ENCODE measurements at places on chromosomes 12 and 14.
A peak's percentile ranks its signal among the peaks of the same experiment; 100 is the strongest.

DNA sequence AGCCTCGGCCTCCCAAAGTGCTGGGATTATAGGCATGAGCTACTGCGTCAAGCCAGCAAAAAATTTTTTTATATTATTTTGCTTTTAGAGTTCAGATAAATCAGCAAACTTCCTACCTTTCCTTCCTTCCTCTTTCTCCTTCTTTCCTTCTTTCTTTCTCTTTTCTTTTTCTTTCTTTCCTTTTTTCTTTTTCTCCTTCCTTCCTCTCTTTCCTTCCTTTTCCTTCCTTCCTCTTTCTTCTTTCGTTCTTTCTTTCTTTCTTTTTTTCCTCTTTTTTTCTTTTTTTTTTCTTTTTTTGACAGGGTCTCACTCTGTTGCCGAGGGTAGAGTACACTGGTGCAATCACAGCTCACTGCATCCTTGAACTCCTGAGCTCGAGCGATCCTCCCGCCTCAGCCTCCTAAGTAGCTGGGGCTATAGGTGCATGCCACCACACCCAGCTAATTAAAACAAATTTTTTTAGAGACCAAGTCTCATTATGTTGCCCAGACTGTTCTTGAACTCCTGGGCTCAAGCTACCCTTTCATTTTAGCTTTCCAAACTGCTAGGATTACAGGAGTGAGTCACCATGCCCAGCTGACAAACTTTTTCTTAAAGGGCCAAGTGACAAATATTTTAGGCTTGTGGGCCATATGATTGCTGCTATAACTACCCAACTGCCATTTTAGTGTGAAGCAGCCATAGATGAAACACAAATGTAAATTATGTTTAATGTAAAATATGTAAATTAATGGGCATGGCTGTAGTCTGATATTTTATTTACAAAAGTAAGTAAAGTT lies 7.1 kb upstream of the WASHC4 start:
- no peak for DNase-seq

- DNase-seq, result no peak
Observed at GRCh38 chr12:61397668-61398067, 862.5 kb upstream of the USP15 start.

DNA sequence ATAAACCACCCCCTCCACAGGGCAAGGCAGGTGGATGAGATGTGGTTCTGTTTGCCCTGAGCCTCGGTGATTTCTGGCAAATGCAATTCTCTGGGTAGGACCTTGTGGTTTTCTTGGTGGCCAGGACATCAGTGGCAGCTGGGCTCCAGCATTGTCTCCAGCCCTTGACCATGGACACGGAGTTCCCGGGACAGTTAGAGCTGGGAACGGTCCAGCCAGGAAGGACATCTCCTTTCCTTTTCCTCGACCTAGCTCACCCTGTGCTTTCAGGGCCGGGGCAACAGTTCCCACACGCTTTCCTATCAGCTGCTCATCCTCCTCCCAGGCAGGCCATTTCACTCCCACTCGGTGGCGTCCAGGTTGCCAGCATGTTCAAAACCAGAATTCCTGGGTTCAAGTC lies 9.2 kb downstream of the SERPINA4 start:
- no peak for DNase-seq

DNA sequence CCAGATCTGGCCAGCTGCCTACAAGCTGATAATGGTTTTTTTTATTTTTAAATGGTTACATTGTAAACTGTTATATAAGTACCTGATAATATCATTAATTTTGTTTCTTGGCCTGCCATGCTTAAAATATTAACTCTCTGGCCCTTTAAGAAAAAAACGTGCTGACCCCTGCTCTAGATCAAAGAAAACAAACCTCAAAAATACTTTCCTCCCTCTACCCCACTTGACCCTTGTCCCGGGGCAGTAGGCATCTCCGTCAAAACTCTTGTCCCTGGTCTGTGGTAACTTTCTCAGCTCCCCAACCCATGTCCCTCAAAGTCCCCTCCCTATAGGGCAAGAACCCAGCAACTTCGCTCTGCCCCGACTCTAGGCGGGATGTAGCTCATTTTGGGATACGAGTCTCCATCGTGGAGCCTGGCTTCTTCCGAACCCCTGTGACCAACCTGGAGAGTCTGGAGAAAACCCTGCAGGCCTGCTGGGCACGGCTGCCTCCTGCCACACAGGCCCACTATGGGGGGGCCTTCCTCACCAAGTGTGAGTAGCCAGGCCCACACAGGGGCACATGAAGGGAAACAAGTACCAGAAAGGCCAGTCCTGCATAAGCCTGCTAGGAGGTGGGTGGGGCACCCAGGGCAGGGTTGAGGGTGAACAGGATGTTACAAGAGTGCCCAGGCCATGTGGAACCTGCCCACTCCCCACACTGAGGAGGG lies 3.5 kb downstream of the RDH5 start:
- no peak for DNase-seq

- no peak for DNase-seq
Observed at GRCh38 chr12:20097626-20098025, 270.7 kb upstream of the PDE3A start.

- DNase-seq, result no peak
Observed at GRCh38 chr14:76909266-76909665, 83.1 kb downstream of the LRRC74A start.

DNA sequence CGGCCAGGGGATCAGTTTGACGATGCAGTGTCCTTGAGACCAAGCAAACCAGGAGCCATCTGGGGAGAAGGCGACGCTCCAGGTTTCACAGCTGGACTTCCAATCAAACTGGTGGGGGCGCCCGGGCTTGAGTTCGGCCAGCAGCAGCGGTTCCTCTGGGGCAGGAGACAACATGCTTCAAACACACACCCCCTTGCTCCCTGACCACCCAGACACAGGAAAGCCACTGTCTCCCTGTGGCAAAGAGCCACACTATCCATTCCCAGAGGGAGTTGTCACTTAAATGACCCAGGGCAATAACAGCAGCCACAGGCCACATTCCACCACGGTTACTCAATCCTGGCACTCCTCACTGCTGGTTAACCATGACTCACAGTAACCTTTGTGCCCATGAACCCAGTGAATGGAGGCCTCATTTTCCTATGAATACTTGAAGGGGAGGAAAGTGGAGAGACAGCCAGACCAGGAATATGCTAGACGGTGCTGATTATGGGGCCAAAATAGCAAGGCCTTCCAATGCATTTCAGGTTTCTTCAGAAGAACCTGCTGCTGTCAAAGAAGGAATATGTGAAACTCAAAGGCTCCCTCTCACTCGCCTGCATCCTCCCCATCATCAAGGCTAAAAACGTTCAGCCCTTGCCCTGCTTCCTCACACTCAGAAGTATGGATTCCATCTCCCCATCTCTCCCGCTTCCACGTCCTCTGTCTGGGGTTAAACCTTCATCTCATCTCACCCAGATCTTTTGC lies 8.5 kb downstream of the WSB2 start:
- peak; percentile 83 for DNase-seq

Data from glomerular endothelial cell (primary cell).